ENCODE measurements at places on chromosomes 11 and 22.
A peak's percentile ranks its signal among the peaks of the same experiment; 100 is the strongest.

DNA sequence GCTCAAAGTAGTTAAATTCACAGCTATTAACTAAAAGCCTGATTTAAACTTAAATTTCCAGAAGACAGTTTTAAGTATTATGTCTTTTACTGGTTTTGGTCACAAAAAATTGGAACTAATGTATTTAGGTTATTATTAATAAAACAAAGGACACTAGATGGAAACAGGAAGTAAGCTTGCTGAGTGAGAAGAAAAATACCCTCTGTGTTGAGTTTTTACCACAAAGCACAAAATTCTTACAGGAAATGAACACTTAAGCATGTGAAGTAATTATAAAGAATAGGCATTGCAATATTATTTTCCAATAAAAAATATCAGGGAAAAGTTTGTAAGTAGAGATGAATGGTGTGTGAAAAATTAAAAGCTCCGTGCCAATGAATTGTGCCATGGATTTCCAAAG lies 46.3 kb downstream of the PIK3C2A start:
- DNase-seq = no peak

- DNase-seq = no peak
Observed at GRCh38 chr11:131943295-131943694, 572.9 kb downstream of the NTM start.

DNA sequence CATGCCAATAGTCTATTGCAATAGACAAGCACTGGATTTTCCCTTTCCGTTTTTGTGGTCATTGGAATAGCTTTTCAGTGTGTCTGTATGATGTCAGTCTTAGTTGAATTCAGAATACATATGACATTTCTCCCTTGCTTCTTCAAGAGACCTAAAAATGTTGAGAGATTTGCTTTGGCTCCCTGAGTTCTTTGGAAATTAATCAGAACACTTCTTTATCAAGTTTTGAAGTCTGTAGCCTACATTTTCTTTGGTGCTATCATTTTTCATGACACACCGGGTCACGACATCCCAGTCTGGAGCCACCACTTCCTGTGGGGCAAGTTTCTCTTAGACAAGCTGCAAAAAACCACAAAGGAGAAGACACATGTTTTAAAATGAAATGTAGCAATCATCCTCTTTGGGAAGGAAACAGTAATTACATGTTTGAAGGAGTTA lies 847.1 kb downstream of the OPCML start:
- no peak for DNase-seq

DNA sequence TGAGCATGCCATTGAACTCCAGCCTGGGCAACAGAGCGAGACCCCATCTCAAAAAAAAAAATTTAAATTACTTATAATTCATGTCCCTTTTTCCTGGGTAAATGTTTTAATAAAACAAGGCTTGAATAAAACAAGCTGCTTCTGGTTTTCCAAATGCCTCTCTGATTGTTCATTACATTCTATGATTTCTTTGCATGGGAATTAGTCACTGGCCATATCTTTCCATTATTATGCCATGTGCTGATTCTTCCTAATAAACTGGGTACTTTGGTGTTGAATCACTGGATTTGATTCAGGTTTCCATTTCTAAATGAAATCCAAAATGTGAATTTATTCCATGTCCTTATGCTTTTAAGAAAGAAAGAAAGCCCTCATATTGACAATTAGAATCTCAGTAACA lies 42.6 kb downstream of the ZNF215 start:
- no peak for DNase-seq

DNA sequence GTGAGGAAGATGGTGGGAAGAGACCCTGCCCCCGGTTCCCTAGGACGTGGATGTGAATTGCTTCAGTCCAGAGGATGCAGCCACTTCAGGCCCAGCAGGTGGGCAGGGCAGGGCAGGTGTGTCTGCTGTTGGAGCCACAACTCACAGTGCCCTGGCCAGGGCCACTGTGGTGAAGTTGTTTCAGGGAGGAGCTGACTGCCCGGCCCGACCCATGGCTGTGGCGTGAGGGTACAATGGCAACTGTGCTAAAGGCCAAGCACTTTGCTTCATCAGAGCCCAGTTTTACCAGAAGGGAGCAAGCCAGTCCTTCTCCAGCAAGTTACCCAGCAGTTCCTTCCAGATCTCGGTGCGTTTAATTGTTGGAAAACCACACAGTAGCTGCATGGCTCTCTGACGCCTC lies 1174.4 kb downstream of the BRD1 start:
- DNase-seq = no peak

DNA sequence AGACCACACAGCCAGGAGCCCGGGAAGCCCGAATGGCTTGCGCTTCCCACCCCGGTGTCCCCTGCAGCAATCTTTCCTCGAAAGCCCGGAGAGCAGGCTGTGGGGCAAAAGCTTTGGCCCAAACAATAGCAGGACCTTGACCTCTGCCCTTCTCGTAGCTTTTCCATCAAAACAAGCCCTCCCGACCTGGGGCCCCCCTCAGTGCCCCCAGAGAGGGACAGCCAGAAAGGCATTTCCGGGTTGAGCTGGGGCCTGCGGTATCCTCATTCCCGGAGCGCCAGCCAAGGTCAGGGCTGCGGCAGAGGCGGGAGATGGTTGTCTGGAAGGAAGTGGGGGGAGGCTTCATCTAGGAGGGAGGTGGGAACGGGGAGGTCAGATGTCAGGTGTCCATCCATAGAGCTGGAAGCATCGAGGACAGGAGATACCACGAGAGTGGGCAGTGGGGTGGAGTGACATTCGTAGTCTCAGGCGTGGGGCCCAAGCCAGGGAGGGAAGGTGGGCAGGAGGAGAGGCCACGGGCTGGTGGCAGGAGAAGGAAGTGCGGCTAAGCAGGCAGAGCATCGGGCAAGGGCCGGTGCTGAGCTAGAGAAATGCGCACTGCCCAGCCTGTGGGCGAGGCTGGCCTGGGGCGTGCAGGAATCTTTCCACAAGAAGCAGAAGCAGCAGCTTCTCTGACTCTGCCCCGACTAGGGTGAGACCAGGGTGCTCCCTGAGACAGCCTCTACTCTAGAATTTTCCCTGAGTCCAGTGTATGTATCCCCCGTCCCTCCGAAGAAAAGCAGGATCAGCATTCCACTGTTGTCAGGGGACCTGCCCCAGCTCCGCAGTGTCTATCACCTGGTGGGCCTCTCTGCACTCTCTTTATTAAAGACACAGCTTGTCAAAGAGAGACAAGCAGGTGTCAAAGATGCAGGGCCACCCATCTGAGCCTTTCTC lies 14.3 kb downstream of the PDGFB start:
- no peak for DNase-seq

- DNase-seq = peak; percentile 65
Observed at GRCh38 chr11:43852057-43852636, 28.5 kb upstream of the ALKBH3 start.

- no peak for DNase-seq
Observed at GRCh38 chr11:122833846-122834464, 4.3 kb upstream of the CRTAM start.

DNA sequence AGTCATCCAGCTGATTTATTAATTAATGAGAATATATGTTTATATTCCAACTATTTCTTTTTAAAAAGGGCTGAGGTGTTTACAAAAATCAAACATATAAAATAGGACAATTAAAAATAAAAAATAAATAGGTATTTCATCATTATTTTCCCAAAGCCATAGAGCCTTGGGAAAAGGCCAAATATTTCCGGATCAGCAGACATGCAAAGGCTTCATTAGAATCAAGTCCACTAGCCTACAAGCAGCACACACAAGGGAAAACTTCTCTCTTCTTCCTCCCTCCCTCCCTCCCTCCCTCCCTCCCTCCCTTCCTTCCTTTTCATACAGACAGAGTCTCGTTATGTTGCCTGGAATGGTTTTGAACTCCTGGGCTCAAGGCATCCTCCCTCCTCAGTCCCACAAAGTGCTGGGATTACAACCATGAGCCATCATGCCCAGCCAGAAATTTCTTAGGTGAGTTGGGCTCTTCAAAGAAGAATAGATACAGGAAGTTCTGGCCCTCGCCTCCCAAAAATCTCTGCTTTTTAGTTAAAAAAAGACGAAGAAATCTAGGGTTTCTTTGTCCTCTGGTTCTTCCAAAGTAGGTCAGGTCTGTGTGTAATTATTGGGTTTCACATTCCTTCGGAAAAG lies 121.2 kb downstream of the SIK3 start:
- no peak for DNase-seq

DNA sequence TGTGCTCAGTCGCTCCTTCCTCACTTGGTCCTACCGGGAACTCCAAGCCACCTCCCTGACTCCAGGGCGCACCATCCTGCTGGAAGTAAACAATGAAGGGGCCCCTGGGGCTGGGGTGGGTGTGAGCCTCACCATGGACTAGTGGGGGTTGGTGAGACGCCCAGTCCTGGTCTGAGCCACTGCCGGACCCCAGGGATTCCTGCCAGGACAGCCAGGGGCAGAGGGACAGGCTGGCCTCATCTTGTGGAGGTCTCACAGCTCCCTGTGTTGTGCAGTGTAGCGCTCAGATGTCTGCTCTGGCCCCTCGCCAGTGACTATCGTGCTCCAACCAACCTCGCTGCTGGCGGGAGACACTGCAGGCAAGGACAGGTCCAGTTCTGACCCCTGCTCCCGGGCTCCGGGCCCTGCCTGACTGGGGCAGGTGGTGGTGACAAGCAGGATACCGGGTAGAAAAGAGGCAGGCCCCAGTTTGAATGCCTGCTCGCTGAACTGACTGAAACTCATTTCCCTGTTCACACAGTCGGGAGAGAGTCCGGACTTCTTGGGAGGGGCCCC lies 1021.4 kb downstream of the BRD1 start:
- DNase-seq = no peak

GRCh38 chr11:101444164-101444563 lies 139.6 kb downstream of the TRPC6 start:
- no peak for DNase-seq

GRCh38 chr11:105713696-105714095 lies 103.8 kb downstream of the GRIA4 start:
- no peak for DNase-seq

- DNase-seq = no peak
Observed at GRCh38 chr11:82969811-82970210, 68.3 kb downstream of the DDIAS start.

GRCh38 chr11:65918211-65919140 lies at the start of gene C11orf68:
TSS of gene C11orf68 (minus strand) at chr11:65919062. CDS start at chr11:65919031, 31 bp downstream.
- no peak for DNase-seq

DNA sequence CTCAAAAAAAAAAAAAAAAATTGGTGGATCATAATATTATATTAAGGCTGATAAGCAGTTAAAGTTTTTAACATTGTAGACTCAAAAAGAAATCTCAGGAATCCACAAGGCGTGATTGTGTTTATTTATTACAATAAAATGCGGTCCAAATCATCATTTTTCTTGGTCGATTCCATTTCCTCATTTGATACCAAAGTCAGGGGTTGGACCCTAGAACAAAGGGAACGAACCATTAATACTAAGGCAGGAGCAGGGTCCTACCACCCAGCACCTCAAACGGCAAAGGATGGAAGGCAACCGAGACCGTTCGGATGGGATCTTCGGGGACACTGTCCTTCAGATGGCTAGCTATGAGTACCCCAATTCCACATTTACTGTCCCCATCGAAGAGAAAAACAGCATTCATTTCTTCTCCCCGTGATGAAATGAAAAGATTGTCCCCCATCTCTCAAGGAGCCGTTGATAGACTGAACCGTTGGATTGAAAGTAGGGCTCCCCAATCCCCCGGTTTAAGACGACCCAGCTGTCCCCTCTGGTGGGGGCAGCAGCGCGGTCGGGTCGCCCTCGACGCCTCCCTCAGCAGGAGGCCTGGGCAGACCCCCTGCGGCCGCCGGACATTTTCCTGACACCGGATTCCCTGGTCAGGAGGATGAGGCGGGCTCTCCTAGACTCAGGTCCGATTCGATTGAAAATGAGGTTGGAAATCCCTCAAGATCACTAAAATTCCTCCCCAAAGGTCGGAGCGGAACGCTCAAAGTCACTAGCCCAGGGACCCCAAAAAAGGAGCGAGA lies 607 bp downstream of the DMC1 start:
- no peak for DNase-seq

GRCh38 chr11:76166314-76166713 lies 40.0 kb downstream of the WNT11 start:
- DNase-seq = no peak

GRCh38 chr11:97109078-97109477 lies 719.3 kb downstream of the JRKL start:
- DNase-seq = no peak

DNA sequence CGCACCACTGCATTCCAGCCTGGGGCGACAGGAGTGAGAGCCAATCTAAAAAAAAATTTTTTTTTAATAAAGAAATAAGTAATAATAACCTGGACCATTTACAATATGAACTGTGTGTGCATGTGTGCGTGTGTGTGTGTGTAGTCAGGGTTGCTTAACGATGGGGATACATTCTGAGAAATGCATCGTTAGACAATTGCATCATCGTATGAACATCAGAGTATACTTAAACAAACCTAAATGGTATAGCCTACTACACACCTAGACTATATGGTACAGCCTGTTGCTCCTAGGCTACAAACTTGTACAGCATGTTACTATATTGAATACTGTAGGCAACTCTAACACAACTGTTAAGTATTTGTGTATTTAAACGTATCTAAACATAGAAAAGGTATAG lies 26.4 kb downstream of the RDX start:
- no peak for DNase-seq

- DNase-seq = no peak
Observed at GRCh38 chr11:3914805-3915204, 59.3 kb downstream of the STIM1 start.

GRCh38 chr11:132217856-132218255 lies 847.4 kb downstream of the NTM start:
- DNase-seq = no peak

DNA sequence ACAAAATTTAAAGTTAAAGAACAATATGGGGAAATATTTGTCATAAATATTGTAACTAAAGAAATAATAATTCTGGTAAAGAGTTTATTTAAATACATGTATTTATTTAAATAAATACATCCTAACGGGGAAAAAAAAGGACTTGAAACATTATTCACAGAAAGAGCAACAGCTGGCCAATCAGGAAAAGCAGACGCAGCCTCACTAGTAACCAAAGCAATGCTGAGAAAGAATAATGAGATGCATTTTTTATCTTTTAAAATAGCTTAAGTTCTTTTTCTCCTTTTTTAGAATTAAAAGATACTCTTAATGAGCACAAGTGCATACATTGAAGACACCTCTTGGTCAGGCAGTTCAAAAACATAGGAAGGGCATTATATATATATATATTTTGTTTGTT lies 2.6 kb upstream of the LTO1 start:
- DNase-seq = no peak

GRCh38 chr11:62555464-62556107 lies 9.0 kb upstream of the AHNAK start:
- DNase-seq = no peak

- DNase-seq = no peak
Observed at GRCh38 chr22:27883656-27884350, 35.3 kb downstream of the PITPNB start.

- DNase-seq = no peak
Observed at GRCh38 chr11:44998051-44998450, 47.4 kb upstream of the TP53I11 start.

DNA sequence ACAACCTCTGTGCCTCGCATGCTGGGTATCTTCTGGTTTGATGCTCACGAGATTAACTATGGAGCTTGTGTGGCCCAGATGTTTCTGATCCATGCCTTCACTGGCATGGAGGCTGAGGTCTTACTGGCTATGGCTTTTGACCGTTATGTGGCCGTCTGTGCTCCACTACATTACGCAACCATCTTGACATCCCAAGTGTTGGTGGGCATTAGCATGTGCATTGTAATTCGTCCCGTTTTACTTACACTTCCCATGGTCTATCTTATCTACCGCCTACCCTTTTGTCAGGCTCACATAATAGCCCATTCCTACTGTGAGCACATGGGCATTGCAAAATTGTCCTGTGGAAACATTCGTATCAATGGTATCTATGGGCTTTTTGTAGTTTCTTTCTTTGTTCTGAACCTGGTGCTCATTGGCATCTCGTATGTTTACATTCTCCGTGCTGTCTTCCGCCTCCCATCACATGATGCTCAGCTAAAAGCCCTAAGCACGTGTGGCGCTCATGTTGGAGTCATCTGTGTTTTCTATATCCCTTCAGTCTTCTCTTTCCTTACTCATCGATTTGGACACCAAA lies 516 bp downstream of the OR52J3 start:
- no peak for DNase-seq

All from stimulated activated CD4-positive, alpha-beta T cell treated with anti-CD3 and anti-CD28 coated beads, Interleukin-4, amount 100 ng/mL, for 1 hour (primary cell).